ENCODE measurements at places on chromosomes 4 and X.

GRCh38 chr4:139735381-139736273 lies 70.0 kb downstream of the MGST2 start:
- no peak for DNase-seq

DNA sequence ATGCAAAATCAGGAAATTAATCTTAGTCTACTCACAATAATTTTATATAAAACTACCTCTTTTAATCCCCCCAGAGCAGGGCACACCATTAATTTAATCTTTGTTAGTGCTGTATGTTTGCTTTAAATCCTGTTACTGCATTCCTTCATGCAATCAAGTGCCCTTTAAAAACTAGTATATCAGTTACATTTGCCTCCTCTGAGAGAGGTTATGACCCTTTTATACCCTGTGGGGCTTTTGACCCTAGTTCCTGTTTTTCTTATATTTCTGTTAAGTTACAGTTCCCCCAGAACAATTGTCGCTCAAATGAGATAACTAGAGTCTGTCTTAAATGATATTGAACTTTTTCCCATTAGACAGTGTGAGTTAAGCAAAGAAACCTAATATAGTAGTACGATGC lies 46.2 kb downstream of the GPC4 start:
- no peak for DNase-seq

GRCh38 chr4:183449193-183449882 lies 4.9 kb downstream of the CDKN2AIP start:
- DNase-seq, result no peak

DNA sequence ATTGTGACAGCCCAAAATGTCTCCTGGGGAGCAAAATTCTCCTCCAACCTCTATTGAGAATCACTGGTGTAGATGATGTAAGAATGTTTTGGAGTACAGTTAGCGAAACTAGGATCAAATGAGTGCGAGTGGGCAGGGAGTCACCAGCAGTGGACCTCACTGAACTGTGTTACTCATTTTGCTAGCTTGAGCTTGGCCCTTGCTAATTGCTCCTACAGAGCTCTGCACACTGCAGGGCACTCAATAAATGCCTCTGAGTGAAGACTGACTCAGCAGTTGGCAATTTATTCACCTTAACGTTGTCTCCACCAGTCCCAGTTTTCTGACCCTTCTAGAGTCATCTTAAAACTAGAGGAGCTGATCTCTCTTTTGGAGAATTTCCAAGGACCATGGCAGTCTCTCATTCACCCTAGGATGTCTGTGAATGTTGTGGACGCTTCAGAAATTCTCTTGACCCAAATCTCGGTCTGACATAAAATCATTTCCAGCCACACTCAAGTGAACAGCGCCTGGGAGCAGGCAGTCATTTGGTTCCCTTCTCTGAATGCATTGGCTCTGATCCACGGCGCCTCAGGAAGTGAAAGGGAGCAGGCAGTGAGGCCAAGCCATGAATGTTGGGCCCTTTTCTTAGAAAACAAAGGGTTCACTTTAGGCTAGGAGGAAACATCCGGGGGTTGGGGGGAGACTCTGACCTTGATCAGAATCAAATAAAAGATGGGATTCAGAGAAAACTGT lies 148.1 kb downstream of the NWD2 start:
- peak; percentile 92 for DNase-seq

GRCh38 chrX:136138939-136139338 lies 8.4 kb upstream of the FHL1 start:
- DNase-seq, result no peak

GRCh38 chr4:2832981-2833670 lies 10.5 kb upstream of the ADD1 start:
- DNase-seq, result no peak

GRCh38 chr4:106852426-106852825 lies 183.7 kb downstream of the DKK2 start:
- DNase-seq, result no peak

GRCh38 chr4:88090898-88091297 lies 67.5 kb downstream of the ABCG2 start:
- no peak for DNase-seq

DNA sequence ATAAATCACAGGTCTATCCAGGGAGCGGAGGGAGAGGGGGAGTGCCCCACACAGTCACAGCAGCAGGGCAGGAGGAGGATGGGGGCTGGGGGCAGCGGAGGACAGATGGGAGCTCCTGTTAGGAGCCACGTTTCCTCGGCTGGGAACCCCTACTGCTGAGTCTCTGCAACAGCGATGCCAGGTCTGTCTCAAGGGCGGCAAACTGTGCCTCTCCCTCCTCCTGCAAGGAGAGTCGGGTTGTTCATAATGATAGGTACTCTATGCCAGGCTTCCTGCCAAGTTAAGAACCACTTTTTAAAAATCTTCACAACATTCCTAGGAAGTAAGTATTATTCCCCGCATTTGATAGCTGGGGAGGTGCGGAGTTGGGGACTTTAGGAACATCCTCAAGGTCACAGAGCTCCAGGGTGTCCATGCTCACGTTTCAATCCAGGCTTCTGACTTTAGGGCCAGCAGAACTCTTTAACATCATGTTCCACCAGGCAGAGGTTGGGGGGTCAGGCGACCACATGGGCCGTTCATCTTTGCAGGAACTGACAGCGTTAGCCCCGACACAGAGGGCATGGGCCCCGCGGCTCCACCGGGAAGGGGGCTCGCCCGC lies 98.3 kb upstream of the MAML3 start:
- DNase-seq, result no peak

DNA sequence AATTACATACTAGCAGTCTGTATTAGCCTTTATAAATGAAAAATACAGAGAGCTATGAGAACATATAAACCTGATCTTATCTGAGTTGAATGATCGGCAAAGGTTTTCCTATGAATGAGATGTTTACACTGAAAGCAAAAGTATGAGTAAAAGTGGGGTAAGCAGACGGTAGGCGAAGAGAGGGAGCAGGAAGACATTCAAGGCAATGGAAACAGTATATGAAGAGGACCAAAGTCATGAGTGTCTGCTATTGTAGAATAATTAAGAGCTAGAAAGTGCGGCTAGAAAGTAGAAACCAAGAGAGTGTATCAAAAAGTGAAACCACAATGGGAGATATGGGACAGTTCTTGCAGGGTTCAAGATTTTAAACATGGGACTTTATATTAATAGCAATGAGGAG lies 67.0 kb upstream of the TMLHE start:
- no peak for DNase-seq

DNA sequence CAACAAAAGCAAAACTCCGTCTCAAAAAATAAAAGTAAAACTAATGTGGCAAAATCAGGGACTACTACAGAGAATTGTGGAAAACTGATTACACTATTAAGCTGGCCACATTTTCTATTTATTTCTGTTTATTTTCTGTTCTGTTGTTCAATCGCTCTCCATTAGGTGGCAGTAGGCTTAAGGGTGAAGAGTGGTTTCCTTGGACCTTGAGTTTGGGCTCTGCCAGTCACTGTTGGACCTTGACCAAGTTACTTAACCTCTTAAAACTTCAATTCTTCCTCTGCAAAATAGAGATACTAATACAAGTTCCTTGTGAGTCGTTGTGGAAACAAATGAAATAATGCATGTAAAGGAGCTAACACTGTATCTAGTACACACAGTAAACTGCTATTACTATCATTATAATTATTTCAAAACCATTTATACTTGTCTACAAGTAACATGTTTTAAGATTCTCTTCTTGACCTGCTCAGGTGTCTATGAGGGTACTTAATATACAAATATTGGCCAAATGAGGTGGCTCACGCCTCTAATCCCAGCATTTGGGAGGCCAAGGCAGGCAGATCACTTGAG lies 15.2 kb downstream of the HSD17B11 start:
- peak; percentile 56 for DNase-seq

DNA sequence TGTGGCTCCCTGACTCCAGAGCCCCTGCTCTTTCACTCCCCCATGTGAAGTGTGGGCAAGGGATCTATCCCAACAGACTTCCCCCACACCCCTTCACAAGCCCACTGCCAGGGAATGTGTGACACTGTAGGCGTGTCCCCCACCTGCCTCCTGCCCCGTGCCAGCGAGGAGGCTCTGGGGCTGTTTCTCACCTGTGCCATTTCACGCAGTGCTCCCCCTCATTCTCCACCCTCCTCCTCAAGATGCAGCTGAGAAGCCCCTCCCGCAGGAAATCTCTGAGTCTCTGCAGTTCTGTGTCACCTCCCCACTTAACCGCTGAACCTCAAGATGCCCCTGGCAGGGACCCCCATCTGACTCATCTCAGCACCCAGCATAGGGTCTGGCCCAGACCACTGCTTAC lies 5.4 kb downstream of the MAN2B2 start:
- DNase-seq, result no peak

DNA sequence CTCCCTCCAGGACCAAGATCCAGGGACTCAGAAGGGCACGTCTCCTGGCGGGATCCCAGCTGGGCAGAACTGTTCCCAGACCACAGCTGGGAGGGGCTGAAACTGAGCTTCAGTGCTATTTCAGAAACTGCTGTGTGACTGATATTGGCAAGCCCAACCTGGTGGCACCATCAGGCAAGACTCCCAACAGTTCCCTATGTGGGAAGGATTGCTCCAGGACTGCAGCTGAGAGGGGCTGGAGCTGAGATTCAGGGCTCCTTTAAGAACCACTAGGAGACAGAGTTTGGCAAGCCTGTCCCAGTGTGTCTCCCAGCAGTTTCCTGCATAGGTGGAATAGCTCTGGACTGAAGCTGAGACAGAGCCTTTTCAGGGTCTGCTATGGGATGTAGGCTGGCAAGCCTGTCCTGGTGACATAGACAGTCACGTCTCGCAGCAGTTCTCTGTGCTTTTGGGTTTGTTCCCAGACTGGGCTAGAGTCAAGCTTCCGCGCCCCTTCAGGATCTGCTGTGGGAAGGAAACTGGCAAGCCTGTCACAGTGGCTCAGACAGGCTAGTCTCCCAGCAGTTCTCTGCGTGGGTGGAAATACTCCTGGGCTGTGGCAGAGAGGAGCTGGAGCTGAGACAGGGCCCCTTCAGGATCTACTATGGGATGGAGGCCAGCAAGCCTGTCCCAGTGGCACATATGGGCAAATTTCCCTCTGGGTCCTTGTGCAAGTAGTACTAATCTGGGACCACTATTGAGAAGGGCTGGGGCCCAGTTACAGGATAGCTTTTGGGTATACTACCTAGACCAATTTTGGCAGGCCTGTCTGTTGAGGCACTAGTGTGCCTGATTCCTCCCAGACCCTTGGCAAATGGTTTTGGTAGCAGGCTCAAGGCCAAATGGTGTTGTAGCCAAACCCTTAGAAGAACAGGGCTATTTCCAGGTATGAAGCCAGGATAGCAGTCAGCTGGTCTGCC lies 20.2 kb upstream of the MED14 start:
- no peak for DNase-seq

DNA sequence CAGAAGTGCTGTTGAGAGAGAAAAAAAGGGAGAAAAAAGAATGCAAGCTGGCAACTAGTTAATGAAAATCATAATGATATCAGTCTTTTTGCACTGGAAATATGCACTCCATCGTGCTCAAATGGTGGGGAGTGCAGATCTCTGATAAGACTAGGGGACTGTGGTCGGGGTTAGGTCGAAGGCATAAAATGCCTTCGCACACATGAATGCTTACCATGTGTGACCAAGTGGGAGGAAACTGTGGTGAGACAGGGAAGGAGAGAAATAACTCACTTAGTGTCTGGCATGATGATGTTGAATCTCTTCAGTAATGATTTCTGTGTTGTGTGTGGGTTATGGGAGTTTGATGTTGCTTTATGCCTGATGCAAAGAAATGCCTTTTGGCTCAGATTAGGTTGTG lies 358.9 kb downstream of the FBXO8 start:
- no peak for DNase-seq

DNA sequence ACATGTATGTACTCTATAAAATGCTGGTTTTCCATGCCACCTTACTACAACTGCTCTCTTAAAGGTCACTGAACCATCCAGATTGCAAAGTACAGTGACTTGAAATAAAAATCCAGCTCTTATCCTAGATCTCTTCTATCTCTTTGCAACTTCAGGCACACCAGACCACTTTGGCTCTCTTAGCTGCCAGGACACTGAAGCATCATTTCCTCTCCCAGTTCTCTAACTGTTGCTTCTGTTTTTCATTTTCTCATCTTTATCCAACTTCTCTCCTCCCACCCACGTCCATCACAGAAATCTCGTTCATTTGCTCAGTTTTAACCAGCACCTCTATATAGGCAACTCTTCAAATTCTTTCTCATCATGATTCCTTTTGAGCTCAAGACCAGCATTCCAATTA lies 74.3 kb downstream of the METTL14 start:
- no peak for DNase-seq

GRCh38 chrX:34365471-34365870 lies 233.4 kb upstream of the FAM47A start:
- peak; percentile 28 for DNase-seq

DNA sequence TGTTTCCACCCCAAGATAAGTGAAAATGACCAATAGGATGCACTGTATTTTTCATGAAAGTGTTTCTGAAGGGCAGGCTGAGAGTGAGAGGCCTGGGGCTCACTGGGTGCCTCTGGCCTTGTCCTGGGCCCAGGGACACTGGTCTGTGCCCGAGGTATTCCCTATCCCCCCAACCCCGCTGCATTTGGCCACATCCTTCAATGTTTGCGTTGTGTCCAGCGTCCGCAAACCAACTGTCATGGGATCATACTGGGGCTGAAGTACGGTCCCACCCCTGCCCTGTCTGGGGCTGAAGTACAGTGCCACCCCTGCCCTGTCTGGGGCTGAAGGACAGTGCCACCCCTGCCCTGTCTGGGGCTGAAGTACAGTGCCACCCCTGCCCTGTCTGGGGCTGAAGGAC lies 22.0 kb upstream of the MSANTD1 start:
- no peak for DNase-seq

GRCh38 chrX:53354669-53355068 lies 67.8 kb downstream of the SMC1A start:
- DNase-seq, result no peak

- no peak for DNase-seq
These were observed 86.7 kb downstream of the AKAP4 start for GRCh38 chrX:50114113-50114512.

DNA sequence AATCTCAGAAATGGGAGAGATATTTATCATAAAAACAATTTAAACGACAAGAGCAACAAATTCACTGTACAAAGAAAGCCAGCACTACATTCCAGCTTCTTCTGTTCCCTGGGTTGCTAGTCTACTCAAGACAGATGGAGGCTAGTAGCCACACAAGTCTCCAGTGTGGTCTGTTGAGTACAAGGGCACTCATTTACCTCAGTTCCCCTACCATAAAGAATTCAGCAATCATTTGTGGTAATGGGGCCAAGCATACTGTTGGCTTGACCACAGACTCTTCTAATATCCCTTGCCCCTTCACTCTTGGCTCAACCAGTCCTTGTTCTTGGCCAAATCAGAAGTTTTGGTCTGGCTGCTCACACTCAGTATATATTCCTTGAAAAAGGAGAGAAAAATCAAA lies 212.3 kb downstream of the COX18 start:
- DNase-seq, result no peak

- DNase-seq, result no peak
These were observed 17.4 kb downstream of the BBS12 start for GRCh38 chr4:122749704-122750454.

DNA sequence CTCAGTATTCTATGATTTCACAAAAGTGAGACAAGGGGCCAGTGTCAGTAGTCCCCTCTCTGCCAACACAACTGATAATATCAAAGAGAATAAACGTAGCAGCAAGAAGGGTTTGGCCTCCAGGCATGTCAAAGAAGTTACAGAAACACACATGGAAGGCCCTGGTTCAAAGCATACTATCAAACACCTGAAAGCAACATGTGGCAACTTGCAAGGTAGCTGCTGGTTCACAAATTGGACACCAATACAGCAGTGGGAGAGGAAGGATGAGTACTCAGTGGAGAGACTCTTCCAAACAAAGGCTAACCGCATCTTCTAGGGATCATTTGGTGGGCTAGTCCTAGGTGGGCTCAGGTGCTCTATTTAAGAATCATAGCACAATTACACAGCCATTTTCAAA lies 74.9 kb upstream of the MAOA start:
- DNase-seq, result no peak

Measured in foreskin melanocyte (primary cell).